ENCODE measurements at places on chromosomes 16 and 17.

DNA sequence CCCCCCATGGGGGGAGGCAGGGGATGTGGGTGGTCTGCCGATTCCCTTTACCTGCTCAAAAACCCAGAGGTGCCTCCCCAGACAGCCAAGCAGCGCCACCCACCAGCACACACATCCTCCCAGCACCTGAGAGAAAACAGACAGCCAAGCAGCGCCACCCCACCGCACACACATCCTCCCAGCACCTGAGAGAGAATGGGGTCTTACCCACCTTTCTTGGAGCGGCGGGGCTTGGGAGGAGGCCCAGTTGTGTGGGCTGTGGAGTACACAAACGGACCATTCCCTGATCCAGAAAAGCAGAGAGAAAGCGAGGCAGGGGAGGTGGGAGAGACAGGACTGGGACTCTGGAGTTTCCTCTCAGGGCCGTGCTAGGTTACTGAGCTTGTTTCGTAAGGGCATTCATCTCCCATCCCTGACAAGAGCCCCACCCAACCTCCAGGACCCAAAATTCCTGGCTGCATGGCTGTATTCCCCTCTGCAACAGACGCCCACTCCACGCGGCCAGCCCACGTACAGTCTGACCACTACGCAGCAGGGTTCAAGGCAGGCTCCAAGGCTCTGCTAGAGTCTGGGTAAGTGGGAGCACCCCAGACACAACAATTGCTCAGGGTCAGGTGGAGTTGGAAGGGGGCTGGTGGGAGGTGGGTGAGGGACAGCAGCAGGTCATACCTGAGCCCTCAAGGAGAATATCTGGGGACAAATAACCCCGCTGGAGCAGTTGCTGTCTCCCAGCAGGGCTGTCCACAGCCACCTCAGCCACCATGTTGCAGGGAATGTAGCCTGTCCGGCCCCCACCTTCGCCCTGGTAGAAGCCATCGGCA lies 22.3 kb downstream of the TSPOAP1 start:
- DNase-seq = no peak

- no peak for DNase-seq
Measured at GRCh38 chr17:5929721-5930120, 140.5 kb upstream of the WSCD1 start.

GRCh38 chr16:10961231-10961630 lies 16.9 kb downstream of the CLEC16A start:
- peak; percentile 58 for DNase-seq

DNA sequence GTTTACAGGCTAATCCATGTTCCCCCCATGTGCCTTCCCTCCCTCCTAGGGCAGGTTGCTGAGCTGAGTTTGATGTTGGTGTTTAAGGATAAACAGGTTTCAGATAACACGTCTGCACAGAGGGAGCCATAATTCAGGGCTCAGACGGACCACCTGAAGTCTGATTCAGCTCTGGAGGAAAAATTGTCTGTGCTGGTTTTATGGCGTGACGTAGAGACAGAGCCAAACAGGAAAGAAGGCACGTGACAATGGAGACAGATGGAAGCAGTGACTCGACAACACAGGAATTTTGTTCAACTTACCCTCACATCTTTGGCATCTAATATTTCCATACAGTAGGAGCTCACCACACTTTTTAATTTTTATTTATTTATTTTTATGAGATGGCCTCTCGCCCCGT lies 10.7 kb upstream of the USP10 start:
- peak; percentile 69 for DNase-seq

- no peak for DNase-seq
Measured at GRCh38 chr16:825341-826061, 25.0 kb upstream of the GNG13 start.

GRCh38 chr17:80071116-80071841 lies 30.1 kb upstream of the GAA start:
- peak; percentile 78 for DNase-seq

DNA sequence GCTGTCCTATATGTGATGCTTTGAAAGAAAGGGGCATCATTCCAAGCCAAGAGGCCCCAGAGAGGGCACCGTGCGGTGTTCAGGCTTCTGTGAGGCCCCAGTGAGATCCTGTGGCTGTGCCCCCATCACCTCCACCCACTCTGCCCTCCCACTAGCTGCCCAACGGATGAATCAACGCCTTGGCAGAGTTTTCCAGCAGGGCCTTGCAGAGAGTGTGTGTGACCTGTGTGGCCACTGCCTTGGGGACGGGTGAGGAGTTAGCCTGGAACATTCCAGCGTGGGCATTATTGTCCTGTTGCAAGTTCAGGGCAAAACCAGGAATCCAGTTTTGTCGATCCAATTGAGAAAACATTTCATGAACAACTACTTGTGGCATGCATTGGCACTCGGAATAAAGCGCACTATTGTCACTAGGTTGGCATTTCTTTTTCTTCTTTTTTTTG lies 53.7 kb downstream of the SF3B3 start:
- DNase-seq = peak; percentile 97

DNA sequence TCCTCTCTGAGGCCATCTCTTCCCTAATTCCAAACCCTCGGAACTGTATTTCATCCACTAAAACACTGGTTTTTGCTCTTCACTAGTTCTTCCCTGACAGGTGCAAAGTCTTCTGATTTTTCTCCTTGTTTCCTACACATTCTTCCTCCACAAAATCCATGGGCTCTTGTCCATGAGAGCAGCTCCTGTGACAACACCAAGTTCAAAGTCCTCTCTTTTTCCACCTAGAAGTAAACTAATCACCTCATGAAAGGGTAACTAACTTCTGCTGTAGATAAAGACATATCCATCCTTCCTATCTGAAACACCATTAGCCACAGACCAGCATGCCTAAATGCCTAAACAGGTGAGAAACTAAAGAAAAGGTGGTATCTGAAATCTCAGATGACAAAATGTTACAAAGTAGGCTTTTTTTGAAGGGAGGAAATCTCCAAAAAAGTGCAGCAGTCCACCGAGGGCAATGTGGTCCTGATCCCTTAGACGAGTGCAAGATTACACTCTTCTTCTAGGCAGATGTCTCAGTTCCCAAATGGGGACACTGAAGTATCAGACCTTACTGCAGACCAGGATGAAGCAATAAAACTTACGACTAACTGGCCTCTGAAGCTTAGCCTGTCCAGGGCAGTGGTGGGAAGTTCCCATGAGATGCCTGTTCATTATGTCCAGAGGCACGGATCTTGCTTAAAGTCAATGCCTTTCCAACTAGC lies 2.8 kb downstream of the PIP4K2B start:
- DNase-seq = no peak

DNA sequence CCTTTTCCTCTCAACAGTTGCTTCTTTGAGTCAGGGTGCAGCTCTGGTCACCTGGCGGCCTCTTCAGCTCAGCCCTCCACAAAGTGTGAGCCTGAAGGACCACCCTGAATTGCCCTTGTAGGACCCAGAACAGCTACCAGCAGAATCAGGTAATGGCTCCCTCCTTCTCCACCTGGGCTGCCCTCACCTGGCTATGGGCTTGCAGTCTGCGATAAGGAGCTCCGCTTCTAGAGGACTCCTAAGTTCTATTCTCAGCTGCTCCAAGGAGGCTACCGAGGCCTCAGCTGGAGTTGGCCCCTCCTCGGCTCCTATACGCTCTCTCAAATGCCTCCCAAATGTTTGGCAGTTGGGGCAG lies 13.4 kb downstream of the SMIM5 start:
- DNase-seq = no peak

DNA sequence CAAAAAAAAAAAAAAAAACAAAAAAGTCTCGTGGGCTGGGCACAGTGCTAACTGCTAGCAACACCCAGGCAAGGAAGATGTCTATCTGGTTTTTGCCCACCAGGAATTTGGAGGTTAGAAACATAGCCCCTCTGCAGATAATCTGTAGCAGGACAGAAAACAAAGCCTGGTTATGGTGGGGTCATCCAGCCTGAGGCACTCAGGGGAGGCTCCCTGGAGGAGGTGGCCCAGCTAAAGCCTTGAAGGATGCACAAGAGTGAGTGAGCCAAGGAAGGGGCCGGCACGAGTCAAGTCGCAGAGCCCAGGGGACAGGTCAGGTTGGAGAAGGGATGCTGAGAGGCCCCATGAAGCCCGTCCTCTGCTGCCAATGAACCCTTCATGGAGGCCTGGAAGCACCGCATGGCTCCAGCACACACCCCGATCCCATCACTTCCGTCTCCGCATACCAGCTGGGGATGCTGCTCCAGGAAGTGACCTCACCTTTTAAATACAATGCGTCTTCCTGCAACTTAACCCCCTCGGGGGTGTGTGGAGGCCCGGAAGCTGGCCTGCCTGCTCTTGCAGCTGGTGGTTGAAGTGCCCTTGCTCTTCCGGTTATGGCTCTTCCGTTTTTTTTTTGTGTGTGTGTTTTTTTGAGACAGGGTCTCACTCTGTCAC lies 86.5 kb downstream of the ENGASE start:
- DNase-seq = no peak

- DNase-seq = peak; percentile 36
Measured at GRCh38 chr16:86529160-86529559, 18.8 kb downstream of the FOXF1 start.

GRCh38 chr16:20897253-20897897 lies 2.8 kb downstream of the DCUN1D3 start:
- peak; percentile 48 for DNase-seq

GRCh38 chr16:14151256-14152030 lies 80.3 kb downstream of the MRTFB start:
- DNase-seq = peak; percentile 72

DNA sequence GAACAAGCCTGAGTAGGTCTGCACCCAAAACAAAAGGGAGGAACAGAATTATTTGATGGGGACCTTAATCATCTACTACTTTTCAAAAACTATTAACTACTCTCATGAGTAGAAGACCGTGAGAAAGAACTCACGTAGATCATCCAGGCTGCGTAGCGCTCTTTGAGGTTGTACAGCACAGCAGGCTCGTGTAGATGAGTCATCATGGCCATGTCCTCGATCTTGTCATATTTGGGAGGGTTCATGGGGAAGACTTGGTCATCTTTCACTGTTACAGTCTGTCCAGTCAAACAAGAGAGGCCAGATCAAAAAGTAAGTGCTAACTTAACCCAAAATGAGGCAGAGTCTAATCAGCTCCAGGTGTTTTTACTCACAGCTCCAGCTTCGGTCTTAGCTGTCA lies 2.3 kb downstream of the MYH1 start:
- DNase-seq = no peak

DNA sequence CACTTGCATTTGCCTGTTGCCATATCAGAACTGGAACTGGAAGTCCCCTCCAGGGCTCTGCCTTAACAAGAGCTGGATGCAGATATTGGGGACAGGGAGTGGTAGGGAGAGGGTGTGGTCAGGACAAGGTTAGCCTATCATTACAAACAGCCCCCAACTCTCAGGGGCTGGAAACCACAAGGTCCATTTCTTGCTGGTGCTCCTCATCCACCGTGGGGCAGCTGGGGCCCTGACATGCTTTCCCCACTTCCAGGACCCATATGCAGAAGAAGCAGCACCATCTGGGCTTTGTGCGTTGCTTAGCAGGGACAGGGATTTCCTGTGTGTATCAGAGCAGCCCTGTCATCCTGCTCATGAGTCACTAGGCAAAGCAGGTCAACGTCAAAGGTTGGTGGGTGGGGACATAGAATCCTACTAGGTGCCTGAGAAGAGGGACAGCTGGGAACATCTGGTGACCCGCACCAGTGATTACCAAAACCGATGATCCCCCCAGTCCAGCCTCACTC lies 26.9 kb downstream of the RGS9 start:
- DNase-seq = no peak

GRCh38 chr17:77662833-77663232 lies 295.7 kb upstream of the TNRC6C start:
- no peak for DNase-seq

- DNase-seq = no peak
Measured at GRCh38 chr16:22673421-22673831, 140.5 kb upstream of the HS3ST2 start.

DNA sequence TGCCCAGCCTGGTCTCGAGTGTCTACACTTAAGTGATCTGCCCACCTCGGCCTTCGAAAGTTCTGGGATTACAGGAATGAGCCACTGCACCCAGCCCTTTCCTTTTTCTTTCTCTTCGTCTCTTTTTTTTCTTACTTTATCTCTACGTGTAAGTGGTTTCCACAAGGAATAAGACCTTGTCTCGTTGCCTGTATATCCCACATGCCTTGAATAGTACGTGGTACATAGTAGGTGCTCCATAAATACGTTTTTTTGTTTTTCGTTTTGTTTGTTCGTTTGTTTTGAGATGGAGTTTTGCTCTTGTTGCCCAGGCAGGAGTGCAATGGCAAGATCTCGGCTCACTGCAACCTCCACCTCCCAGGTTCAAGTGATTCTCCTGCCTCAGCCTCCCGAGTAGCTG lies 86.0 kb downstream of the YPEL2 start:
- no peak for DNase-seq

GRCh38 chr16:45454-45853 lies 8.0 kb downstream of the POLR3K start:
- DNase-seq = no peak

DNA sequence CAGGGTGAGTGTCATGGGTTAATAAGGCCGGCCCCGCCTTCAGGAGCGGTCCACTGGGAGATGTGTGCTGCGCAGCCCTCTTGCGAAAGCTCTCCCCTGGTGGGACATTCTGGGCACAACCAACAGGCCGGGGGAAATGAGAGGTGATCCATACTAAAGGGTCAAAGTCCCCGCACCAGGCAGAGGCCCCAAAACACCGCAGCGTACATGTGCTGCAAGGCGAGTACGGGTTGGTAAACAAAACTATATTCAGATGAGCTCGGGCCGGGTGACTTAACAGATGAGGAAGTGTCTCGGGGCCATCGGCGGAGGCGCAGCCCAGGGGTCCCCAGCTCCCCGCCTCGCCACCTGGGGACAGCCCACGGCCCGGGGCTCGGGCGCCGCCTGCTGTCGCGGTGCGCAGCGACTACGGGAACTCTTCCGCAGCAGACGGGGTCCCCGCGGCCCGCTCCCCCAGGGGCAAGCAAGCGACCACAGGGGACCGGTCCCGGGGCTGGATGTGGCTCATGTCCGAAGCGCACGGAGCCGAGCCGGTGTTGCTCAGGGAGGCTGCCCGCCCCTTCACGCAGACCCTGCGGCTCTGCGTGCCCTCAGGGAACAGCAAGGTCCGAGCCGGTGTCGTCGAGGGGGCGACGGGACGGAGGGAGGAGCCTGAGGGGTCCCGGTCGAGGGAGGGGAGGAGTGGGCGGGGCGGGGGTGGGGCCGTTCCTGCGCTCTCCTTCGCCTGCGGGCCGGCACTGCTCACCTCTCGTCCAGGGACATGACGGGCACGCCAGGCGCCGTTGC lies at the start of gene RAB37:
RAB37 (plus strand) TSS at position 744 of the 786 bp plus-strand sequence; CDS start at position 761, 17 bp downstream.
- DNase-seq = peak; percentile 61

DNA sequence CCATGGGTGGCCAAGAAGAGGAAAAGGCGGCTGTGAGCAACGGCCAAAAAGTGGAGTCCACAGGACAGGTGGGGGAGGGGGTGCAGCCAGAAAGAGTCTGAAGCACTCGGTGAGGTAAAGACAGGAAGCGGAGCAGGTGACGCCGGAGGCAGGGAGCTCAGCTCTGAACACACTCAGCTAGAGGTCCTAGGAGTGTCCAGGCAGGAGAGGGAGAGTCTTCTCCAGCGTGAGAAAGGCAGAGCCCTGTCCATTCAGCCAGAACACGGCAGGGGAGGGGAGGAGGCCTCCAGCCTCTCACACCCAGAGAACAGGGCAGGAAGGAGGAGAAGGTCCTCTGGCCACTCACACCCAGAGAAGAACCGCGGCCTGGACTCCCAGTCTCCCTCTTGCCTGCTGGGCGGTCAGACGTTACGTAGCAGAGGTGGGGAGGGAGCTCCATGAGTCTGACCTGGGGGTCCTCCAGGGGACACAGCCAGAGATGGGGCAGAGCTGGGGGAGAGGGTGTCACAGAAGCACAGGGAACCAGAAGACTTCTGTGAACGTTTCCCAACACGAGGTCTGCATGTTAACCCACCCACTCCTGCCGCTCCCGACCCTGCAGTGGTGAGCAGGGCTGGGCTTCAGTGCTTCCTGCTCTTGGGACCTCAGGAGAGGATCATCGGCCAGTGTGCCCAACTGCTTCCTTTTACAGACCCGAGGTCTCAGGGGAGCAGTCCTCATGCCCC lies 89.2 kb downstream of the ABR start:
- no peak for DNase-seq

- DNase-seq = peak; percentile 98
Measured at GRCh38 chr16:84116720-84117493, at the start of gene MBTPS1. TSS of gene MBTPS1 (minus strand) at chr16:84116942. CDS start at chr16:84101783, 15,159 bp downstream.
